Tongue (tissue), 3 donors: ENCODE measurements at places on chromosomes 12 and 14.
A peak's percentile ranks its signal among the peaks of the same experiment; 100 is the strongest.

- DNase-seq: peak; percentile 35
These were observed 6.7 kb downstream of the C12orf54 start for GRCh38 chr12:48489012-48489411.

- no peak for DNase-seq
These were observed 11.0 kb upstream of the OAS2 start for GRCh38 chr12:112967306-112967705.

GRCh38 chr14:91374879-91375702, 42.5 kb downstream of the CCDC88C start:
- peak; percentile 87 for DNase-seq

DNA sequence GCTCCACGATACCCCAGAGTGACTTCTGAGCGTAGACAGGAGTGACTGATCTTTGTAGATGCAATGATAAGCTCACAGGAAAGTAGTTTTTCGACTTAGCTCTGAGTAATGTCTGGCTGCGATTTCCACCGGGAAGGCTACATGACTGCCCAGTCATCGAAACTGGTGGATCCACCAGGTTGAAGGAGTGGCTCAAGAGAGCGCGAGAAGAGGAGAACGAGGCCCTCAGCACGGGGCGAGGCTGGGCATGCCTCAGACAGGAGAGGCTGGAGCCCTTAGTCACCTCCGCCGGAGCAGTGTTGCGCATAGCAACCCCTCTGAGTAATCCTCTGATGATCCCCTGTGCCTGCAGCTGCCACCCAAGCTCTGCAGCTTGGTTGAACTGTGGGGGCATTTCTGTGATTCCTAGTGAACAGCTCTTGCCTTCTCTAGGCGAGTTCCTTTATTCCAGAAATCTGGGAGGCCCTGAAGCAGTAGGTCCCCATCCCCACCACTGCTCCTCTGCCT, 25.6 kb downstream of the ELK3 start:
- DNase-seq: peak; percentile 83

- DNase-seq: peak; percentile 18
These were observed 65.8 kb downstream of the RIC8B start for GRCh38 chr12:106840243-106840642.

DNA sequence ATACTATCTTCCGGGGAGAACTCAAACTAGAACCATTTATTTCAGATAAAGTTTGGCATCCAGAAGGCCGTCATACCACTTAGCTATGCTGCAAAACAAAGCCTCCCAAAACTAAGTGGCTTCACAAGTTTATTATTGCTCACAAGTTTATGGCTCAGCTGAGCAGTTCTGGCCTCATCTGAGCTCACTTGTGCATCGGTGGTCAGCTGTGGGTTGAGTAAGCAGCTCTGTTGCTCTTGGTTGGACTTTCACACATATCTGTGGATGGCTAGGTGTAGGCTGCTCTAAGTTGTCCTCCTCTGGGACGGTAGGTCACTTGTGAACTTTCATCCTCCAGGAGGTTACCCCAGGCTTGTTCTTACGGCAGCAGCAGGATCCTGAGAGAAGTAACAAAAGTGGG, 162.7 kb downstream of the BTG1 start:
- DNase-seq: no peak

DNA sequence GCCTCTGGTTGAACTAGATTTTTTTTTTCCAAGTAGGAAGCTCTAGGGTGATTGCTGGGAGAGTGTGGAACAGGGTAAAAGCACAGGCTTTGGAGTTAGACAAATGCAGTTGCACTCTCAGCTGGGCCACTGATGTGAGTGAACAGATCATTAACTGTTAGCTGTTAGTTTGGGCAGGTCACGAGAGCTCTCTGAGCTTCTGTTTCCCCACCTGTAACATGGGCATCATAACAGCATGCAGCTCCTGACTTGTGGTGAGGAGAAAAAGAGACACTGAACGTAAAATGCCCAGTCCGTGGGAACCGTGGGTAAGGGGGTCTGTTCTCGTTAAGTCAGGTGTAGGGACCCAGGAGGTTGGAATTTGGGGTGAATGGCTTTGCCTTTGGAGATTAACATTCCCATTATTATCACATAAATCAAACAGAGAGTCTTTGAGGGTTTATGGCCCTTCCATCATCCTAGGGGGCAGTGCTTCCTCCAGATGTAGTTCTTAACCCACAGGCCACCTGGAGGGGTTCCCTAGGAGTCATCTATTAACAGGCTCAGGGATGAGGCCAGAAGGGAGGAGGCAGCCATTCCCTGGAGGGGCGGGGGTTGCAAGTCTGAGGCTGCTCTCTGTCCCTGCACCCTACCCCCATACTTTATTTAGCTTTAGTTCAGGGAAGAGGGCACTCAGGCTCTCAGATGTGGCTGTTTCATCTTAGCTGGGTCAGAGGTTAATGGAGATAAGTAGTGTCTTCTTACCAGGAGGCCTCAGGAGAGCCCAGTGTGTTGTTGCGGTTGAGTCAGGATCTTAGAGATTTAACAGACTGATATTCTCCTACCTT, 135.2 kb downstream of the DACT1 start:
- DNase-seq: no peak

DNA sequence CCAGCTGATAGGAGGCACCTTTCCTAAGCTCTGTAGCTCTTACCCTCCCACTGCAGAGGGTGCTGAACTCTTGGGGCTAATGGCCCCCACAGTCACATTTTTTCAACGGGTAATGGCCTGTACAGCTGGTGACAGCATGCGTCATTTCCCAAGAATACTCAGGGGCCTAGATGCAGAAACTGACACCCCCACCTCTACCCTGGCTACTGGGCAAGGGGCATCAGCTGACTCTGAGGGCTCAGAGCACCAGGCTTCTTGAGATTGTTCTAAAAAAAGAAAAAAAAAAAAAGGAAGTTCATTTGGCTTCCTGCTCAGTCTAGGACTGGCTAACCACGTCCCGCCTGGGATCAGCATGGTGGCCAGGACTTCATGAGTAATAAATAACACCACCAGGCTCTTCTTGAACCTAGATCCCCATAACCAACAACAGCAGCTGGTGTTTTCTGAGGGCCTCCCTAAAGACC, 35.2 kb downstream of the ZFP36L1 start:
- peak; percentile 92 for DNase-seq

- no peak for DNase-seq
These were observed 138.1 kb upstream of the CPM start for GRCh38 chr12:69071091-69071370.

- DNase-seq: no peak
These were observed 19.9 kb downstream of the JAG2 start for GRCh38 chr14:105148604-105149145.

DNA sequence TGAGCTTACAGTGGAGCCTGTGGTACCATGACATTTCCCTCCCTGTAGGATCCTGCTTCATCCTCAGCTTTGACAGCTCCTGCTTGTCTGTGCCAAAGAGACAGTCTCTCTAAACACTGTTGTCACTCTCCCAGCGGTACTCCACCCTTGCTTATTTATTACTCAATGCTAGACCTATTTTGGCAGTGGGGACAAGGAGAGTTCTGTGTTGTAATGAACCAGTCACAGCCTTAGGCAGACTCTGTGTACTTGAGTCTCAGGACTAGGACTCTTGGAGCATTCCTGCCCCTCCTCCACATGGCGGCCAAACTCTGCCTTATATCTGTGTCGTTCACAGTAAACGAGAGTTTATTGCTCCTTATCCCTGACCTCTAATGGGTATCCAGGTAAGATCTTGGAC, 70.9 kb downstream of the PIK3C2G start:
- no peak for DNase-seq

DNA sequence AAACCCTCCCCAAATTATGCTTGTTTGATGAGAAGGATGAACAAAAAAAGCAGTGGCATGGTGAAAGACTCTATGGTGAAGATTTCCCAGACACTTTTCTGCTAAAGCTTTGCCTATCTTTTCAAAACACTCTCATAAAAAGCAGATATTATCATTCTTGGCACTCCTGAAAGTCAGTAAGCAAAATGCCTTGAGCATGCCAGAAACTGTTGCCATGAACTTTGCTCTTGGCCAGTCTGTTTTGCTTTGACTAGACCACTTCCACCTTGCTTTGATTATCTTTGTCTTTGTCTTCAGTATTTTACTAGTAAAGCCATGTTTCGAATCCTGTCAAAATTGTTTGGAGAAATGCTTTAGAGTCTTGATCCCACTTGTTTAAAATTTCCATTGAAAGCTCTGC, 110.4 kb downstream of the CNTN1 start:
- DNase-seq: no peak

DNA sequence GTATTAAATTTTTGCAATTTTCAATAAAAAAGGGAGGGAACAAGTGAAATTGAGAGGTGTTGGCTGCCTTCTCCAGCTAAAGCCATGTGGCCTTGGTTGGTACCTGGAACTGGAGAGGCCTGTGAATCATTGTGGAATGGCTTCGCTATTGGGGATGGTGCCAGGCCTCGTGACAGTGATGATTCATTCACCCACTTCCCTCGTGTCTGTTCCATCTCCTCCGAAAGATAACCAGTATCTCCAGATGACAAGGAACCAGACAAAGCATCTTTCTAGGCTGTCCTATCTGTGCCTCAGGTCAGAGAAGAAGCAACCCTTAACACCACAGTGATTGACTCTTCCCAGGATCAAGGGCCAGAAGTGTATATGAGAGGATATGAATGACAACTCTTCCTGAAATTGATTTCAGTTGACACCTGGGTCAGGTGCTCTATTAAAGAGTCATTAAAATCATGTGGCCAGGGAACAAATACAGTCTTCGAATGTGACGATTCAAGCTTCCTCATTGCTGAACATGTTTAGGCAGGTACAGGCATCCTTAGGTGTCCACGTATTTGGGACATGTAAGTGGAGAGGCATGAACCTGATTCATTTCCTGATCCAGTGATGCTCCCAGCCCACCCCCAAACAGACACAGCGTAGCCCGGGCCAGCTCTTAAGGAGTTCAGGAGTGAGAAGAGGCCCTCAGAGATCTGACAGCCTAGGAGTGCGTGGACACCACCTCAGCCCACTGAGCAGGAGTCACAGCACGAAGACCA, at the start of gene RNASE7:
Gene RNASE7, plus strand, starts transcription at position 687 of the 758 bp plus-strand sequence. CDS start 631 bp downstream, outside the sequence.
- no peak for DNase-seq

GRCh38 chr12:96044017-96044942, 8.9 kb upstream of the LTA4H start:
- no peak for DNase-seq

- no peak for DNase-seq
These were observed 498.2 kb upstream of the SOX5 start for GRCh38 chr12:24447678-24448077.

- no peak for DNase-seq
These were observed 25.5 kb downstream of the BDKRB1 start for GRCh38 chr14:96281486-96281885.

DNA sequence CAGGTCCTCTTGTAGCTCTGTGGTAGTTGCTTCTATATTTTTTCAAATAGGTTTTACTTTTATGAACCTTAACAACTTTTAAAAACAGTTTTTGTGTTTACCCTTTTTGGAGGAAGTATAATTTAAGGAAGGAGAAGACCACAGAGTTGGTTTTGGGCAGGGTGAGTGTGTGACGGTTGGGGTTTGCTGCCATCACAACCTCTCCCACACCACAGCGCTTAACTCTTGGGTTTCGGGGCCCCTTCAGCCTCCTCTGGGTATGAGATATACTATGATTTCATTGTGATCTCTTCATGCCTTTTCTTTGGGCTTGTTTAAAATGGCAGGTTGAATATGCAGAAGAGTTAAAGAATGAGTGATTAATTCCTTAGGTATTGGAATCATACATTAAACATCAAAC, 228.7 kb upstream of the CRY1 start:
- DNase-seq: no peak

DNA sequence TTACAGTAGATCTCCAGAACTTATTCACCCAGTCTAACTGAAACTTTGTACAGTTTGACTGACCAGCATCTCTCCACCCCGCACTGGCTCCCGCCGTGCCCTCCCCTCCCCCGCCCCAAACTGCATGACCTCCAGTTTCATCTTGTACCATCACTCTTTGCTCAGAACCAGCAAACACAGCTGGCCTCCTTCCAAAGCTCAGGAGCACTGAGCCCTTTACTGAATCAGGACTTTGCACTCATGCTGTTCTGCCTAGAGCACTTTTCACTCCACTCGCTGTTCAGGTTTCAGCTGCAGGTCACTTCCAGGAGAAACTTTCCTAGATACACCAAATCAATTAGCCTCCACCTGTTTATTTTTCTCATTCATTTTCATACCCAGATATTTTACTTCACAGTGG, 455.3 kb upstream of the PDE3A start:
- DNase-seq: no peak

- no peak for DNase-seq
These were observed 16.2 kb downstream of the SLC7A8 start for GRCh38 chr14:23167116-23167847.

GRCh38 chr14:23348297-23348655, 4.4 kb downstream of the SLC22A17 start:
- DNase-seq: no peak

DNA sequence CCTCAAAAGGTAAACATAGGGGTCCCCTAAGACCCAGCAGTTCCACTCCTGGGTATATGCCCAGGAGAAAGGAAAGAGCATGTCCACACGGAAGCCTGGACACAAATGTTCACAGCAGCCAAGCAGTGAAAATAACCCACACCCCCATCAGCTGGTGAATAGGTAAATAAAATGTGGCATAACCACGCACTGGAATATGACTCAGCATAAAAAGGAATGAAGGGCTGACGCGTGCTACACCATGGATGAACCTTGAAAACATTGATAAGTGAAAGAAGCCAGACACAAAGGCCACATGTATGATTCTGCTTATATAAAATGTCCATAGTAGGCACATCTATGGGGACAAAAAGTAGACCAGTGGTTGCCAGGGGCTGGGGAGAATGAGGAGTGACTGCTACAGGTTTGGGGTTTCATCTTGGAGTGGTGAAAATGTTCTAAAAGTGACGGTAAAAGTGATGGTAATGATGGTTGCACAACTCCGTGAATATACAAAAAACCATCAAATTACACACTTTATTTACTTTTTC, 3.8 kb upstream of the SCARB1 start:
- no peak for DNase-seq

GRCh38 chr12:112932485-112933128, 5.7 kb upstream of the OAS3 start:
- DNase-seq: no peak

GRCh38 chr12:27779920-27780611, at the start of the genes KLHL42 and MANSC4:
Gene KLHL42 (plus strand): TSS chr12:27780233. CDS start chr12:27780331, 98 bp downstream.
Gene MANSC4 (minus strand): TSS chr12:27780236. CDS start chr12:27771276, 8,960 bp downstream.
- peak; percentile 83 for DNase-seq

- peak; percentile 93 for DNase-seq
These were observed at the start of gene SNRNP35 for GRCh38 chr12:123457980-123458779. Gene SNRNP35 (plus strand): TSS chr12:123458139. CDS start chr12:123465541, 7,402 bp downstream.

- DNase-seq: no peak
These were observed 185.8 kb upstream of the NUDT4 start for GRCh38 chr12:93191956-93192355.

DNA sequence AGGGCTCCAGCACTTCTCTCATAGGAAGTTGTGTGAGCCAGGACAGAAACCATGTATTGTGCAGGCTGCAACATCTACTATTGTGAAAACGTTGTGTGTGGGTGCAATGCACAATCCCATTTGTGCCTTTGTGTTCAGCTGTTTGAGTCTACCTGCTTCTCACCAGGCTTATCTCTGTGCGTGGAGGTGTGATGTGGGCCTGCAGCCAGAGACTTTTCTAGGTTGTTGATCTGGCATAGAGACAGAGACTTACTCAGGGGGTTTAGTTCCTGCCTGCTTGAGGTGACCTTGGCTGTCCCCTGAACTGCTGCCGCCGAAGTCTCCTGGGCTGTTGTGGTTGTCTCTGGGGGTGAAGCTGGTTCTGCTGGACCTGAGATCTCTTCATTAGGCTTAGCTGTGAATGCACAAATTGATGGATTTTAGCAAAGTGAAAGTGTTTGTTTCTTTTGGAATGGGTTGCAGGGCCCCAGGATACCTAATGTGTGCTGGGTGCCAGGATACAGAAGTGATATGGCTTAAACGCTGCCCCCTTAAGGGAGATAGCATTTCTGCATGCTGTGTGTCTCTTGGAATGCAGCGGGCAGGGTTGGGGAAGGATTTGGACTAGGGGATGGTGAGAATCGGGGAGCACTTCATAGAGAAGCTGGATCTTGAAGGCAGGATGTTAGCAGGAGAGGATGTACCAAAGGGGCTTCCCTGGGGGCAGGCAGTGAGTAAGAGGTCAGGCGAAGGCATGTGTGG, 2.5 kb downstream of the LACRT start:
- no peak for DNase-seq
